ENCODE measurements at places on chromosomes 5 and 9.

- DNase-seq: no peak
Measured at GRCh38 chr5:96489532-96489931, 56.5 kb upstream of the PCSK1 start.

GRCh38 chr9:130193531-130194377 is 21.6 kb downstream of the NCS1 start:
- DNase-seq: peak; percentile 51

DNA sequence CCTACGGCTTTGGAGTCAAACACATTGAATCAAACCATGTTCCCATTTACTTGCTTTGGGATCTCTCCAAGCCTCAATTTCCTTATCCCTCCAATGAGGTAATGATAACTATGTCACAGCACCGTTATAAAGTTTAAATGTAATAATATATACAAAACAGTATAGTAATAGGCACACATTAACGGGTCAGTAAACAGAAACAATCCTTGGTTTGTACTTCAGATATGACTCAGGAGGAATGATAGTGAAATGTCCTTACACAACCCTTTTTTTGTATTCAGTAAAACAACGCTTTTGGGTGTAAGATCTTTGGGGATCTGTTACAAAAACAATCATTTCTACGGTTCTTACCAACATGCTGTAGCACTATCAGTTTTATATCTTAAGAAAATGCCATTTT is 178.5 kb upstream of the GNA14 start:
- DNase-seq: no peak

- DNase-seq: no peak
Measured at GRCh38 chr9:91445135-91445534, 21.5 kb upstream of the NFIL3 start.

DNA sequence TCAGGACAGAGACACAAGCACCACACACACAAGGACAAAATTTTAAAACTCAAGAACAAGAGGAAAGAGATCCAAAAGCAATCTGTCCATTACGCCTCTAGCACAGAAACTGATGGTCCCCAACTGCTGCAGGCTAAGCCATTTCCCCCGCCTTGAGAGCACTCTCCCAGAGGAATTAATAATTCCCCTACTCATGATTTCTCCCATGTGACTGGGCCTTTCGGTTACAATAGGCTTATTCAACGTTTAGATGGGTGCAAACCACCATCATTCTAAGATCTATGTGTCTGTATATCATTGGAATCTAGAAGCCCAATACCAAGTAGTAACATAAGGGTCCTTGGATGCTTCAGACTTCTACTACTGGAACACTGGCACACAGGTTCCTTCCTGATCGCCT is 18.8 kb downstream of the BRD8 start:
- no peak for DNase-seq

GRCh38 chr5:78808380-78808779 is 159.8 kb upstream of the LHFPL2 start:
- no peak for DNase-seq

- DNase-seq: no peak
Measured at GRCh38 chr5:170885256-170885655, 23.4 kb downstream of the RANBP17 start.
